ENCODE measurements at places on chromosomes 11 and 22.

GRCh38 chr11:11189506-11189905 lies 163.5 kb downstream of the CSNK2A3 start:
- DNase-seq, result no peak

DNA sequence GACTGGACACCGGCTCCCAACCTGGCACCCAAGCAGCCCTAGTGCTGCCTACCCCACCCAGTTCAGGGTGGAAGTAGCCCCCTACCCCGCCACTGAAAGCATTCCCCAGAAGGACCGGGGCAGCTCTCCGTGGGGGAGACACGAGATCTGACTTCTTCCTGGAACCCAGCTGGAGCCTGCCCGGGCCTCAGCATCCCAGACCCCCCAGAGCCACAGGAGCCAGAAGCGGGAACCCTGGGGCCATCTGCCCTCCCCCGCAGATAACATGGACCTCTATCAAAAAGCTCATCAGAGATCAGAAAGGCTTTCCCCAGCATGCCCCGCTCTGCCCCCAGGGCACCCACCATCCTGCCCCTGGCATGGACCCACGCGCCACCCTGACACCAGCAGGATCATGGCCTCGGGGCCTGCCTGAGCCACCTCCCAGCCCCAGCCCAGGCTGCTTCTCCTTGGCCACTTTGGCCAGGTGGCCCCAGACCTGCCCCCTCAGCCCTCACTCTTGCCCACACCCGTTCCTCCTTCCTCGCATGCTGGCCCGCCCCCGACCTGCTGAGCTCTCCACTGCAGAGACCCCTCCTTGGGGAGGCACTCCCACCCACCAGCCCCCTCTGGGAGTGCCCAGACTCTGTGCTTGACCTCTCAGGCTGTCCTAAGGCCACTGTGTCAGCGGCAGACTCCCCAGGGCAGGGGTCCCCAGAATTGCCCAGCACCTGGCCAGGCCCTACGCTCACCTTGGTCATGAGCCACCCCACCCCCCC lies 17.1 kb downstream of the WNT7B start:
- no peak for DNase-seq

DNA sequence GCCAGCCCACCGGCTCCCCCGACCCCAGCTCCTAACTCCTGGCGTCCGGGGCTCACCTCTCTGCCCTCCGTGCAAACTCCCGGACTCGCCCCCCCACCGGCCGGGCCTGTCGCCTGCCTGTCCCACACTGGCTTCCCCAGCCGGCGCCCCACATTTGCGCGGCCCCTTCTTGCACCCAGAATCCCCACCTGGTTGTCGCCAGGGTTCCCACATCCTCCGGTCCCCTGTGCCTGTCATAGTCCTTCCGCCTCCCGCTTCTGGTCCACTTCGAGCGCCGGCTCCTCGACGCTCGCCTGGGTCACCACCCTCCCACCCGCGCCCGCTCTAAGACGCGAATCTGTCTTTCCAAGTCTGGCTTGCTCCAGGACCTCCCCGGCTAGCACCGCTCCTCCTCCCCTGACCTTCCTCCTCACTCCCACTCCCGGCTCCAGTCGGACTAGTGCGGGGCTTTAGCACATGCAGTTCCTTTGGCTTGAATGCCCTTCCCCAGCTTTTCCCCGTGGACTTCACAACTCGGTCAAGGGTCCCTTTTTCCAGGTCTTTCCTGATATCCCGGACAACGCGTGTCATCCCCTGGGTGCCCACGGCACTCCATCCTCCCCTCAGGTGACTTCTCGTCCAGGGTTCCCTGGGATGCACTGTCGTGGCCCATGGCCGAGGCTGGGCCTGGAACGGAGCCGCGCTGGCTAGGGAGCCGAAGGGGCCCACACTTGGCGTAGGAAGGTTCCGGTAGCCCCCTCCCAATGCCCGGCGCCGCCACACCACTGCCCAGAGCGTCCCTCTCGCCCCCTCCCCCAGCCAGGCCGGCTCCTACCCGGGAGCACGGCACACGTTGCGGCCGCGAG lies 635 bp downstream of the SCARF2 start:
- peak; percentile 29 for DNase-seq

DNA sequence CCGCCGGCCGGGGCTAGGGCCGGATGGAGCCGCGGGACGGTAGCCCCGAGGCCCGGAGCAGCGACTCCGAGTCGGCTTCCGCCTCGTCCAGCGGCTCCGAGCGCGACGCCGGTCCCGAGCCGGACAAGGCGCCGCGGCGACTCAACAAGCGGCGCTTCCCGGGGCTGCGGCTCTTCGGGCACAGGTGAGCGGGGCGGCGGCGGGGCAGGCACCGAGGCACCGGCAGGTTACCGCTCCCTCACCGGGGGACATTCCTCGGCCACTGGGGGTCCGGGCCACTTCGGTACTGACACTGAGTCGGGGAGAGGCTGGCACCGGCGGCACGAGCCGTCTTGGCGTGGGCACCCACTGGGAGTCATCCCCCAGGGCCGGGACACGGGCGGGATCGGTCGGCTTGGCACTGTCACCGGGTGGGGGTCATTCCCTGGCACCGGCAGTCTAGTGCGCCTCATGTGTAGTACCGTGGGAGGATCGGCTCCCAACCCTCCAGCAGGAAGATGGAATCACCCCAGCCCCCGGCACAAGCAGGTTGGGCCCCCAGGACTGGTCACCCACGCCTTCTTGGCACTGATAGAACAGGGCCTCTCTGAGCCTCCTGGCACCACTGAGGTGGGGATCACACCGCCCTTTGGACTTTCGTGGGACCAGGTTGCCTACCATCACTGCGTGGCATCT lies 511 bp downstream of the DGKZ start:
- no peak for DNase-seq

- no peak for DNase-seq
Observed at GRCh38 chr22:49967706-49968208, 7.2 kb downstream of the PIM3 start.

GRCh38 chr22:35732116-35732515 lies 14.4 kb downstream of the APOL5 start:
- DNase-seq, result no peak

GRCh38 chr11:124742555-124742954 lies 2.8 kb downstream of the NRGN start:
- DNase-seq, result no peak

DNA sequence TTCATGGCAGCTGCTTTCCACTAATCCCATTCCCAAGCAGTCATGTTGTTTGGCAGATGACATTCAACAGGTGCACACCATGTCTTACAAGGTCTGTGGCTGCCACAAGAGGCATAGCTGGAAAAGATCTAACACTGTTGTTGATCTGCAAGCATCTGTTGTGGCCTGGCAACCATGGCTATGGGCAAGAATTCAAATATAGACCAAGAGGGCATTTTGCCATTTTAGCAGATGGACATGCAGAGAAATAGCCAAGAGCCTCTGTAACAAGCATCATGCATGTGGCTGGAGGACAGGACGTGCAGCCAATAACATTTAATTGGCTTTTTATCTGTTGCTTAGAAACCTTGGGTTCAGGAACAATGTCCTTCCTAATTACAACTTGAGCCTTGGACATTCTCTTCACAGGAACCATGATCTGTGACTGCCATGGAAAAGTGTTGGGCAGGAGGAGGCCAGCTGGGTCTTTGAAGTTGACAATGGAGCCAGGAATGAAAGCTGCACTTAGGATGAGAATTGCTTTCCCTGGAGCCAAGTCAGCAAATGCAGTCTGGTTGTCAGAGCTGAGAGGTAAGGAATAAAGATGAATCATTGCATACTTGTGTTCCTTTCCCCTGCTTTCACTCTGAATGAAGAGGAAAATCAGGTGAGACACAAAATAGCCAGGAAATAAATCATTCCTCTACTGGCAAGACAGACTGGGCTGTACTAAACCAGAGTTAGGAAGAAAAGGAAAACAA lies 113.6 kb upstream of the ANO5 start:
- no peak for DNase-seq

DNA sequence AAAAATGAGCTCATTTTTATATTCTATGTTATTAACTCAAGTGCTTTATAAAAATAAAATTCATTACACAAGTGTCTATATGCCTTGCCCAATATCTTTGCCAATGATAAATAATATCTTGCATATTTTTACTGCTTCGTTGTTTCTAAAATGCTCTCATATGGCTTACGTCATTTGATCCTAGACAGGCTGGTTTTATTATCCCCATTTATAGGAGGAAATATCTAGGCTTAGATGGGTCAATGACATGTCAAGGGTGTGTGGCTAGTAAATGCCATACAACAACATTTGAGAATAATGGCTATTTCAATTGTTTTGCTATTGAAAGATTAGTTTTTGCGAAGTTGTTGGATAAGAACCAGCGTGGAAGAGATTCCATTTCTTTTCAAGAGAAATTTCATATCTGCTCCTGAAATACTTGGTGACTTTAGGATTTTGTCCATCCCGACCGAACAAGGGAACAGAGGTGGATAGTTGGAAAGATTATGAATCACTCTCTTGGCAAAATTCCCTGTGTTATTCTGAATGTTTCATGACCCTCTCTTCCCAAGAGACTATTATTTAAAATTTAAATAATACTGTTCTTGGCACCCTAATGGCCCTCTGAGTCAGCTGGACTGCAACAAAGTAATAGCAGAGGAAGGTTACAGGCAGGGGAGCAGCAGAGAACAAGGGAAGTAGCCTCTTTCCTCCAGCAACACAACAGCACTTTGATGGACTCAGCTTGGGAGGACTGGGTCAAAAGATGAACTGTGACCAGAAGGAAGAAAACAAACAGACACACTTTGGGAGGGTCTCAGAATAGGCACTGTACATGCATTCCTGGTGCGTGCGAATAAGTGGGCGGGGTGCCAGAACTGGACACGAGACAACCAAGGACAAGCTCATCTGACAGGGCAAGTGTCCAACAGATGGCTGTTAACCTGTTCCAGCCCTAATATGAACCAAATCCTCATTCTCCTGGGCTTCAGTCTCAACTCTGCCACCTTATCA lies 94.5 kb downstream of the ME3 start:
- no peak for DNase-seq

DNA sequence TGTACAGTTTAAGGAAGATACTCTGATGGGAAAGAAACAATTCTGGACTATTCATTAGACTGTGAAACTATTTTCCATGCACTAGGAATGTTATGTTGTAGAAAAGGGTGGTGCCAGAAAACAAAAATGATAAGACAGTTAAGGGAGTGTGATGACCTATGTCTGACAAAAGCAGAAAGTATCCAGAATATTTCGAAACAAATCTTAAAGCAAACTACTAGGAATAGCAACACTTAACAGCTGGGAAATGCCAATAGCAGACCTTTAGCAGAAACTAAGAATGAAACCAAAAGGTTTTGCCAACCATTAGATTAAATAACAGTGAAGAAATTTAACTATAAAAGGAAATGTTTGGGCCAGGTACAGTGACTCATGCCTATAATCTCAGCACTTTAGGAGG lies 3.3 kb upstream of the ARHGAP20 start:
- DNase-seq, result no peak

DNA sequence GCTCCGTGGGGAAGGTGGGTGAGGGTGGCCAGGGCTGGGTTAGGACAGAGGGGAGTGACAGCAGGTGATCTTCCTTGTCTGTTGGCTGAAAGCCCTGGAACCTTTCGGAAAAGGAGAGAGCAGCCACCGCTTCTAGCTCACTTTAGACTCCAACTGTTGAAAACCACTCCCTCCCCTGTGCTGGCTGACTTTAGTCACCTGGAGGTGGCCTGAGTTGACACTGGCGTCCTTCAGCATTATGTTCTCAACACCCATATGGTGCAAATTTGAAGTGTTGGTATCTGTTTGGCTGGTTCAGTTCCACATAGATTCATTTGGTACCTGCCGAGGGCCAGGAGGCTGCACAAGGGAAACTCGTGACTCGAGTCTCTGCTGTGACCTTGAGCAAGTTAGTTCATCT lies 28.8 kb downstream of the ZC3H7B start:
- DNase-seq, result no peak

DNA sequence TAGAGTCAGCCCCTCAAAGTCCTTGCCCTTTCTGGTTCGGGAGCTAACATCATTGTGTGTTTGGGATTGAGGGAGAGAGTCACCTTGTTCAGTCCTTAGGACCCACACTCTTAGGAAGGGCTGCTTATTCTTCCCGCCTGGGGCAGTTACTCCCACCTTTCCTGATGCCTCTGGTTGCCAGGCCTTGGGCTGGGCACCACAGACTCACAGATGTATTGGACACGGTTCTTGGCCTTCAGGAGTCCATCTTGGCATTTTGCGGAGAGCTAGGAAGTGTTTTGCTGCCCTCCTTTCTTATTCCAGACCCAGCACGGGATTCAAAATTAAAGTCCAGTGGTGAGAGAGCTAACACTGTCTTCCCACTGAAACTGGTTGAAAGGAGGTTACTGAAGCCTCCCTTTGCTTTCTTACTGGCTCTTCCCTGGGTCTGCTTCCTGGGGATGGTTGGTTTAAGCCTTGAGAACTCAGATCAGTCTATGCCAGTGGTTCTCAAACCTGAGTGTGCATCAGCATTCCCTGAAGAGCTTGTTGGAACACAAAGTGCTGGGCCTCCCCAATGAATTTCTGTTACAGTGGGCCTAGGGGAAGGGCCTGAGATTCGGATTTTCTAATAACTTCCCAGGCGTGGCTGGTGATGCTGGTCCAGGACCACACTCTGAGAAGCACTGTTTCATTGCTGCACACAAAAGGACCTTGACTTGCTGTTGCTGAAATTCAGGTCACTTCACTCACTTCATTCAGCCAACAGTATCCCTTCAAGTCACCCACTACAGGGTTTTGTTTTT lies 1.4 kb downstream of the OSBP2 start:
- no peak for DNase-seq

DNA sequence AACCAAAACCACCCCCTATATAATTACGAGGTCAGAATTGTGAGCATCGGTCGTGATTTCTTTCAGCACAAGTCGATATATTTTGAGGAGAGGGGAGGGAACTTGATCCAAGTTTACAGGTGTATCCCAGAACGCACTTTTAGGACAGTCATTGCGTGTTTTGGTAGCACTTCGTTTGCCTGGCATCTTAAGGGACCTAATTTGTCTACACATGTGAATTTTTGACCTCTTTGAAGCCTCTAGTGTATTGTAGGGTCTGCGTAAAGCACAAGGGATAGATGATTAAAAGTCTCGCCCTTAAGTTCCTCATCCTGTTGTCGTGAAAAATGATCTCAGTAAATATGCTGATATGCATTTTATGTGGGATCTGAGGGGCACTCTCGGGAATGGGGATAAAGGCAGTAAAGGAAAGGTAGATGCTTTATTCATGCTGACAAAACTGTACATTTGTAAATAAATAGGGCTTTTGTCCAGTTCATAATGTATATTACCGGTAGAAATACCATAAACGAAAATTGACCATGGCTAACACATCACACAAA lies 632 bp upstream of the CCDC34 start:
- DNase-seq, result no peak

DNA sequence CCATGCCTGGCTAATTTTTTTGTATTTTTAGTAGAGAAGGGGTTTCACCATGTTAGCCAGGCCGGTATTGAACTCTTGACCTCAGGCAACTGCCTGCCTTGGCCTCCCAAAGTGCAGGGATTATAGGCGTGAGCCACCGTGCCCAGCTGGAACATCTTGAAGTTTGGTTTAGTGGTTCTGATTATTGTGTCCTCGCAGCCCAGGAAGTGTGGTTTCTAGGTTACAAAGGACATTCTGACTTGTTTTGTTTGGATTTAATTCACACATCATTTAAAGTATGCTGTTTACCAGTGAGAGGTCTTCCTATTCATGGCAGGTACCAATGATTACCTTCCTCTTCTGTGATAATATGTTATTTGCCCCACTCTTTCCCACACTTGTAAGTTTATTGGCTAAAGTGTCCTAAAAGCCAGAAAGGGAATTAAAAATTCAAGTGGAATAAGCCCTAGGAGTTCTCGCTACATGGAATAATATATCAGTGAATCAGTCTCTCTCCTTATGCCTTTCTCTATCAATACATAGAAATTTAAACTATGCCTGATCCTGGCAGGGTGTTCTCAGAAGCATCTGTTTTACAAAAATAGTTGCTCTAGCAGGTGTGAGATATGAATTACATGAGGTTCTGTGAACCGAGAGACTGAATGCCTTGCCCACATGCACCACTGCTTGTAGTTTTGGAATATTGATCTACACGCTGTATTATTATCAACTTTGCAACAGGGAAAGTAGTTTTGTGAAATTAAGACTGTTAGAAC lies 263.1 kb downstream of the DDX10 start:
- DNase-seq, result no peak

Data from stimulated activated CD4-positive, alpha-beta T cell treated with anti-CD3 and anti-CD28 coated beads, Interleukin-4, amount 100 ng/mL, for 4 hours (primary cell).